Erythroblast (primary cell): ENCODE measurements at places on chromosomes 11 and 22.
A peak's percentile ranks its signal among the peaks of the same experiment; 100 is the strongest.

GRCh38 chr11:30774496-30775232 lies 188.5 kb upstream of the MPPED2 start:
- no peak for DNase-seq

GRCh38 chr11:86515297-86516094 lies 140.8 kb downstream of the CCDC81 start:
- DNase-seq, result no peak

DNA sequence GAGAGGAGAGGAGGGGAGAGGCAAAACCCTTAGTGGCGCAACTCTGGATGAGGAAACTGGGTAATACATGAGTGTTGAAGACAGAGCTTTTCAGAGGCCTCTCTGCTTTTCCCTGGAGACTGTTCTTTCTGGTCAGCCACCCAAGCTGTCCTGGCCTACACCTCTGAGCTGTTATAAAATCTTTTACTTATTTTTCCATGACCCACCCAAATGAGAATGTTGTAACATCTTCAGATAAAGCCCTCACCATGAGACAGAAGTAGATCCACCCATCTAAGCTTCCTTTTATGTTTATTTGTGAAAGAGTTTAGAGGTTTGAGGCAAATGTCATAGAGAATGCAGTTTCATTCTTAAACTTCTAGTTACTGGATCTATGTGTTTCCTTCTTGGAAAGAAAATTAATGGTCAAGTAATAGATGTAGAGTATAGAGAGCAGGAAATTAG lies 20.3 kb upstream of the APLP2 start:
- DNase-seq, result peak; percentile 33

- DNase-seq, result no peak
Measured at GRCh38 chr11:103608566-103608965, 427.9 kb upstream of the DDI1 start.

DNA sequence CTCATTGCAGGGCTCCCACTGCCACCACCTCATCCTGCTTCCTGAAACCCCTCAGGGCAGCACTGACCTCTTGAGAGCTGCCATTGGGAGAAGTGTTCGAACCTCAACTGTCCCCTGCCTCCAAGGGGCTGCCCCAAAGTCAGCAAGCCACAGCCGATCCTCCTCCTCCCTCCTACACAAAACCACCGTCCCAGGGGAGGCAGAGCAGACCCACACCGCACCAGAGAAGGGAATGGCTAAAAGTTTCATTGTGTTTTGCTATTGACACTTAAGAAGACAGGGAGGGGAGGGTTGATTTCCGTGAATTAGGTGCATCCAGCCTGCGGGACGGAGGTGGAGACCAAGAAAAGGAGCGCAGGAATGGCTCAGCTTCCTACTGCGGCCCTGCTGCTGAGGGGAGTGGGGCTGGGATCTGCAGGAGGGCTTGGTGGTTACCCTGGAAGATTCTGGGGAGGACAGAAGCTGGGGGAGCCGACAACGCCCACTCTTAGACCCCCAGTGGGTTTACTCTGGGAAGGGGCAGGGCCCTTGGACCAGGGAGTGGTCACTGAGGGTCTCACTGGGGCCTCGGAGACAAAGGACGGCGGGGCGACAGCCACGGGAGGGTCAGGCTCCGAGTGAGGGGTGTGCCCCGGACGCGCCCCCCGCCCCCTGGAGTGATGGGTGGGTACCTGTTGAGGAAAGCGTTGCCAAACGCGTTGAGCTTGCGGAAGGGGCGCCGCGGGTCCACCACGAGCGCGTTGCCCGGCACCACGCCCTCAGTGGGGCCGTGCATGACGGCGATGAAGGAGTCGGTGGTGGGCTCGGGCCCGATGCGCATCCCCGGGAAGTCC lies 815 bp downstream of the EHD1 start:
- peak; percentile 86 for DNase-seq

GRCh38 chr11:134668796-134669195 lies 256.8 kb upstream of the B3GAT1 start:
- no peak for DNase-seq

GRCh38 chr22:26692215-26692614 lies 34.8 kb downstream of the MIAT start:
- no peak for DNase-seq

DNA sequence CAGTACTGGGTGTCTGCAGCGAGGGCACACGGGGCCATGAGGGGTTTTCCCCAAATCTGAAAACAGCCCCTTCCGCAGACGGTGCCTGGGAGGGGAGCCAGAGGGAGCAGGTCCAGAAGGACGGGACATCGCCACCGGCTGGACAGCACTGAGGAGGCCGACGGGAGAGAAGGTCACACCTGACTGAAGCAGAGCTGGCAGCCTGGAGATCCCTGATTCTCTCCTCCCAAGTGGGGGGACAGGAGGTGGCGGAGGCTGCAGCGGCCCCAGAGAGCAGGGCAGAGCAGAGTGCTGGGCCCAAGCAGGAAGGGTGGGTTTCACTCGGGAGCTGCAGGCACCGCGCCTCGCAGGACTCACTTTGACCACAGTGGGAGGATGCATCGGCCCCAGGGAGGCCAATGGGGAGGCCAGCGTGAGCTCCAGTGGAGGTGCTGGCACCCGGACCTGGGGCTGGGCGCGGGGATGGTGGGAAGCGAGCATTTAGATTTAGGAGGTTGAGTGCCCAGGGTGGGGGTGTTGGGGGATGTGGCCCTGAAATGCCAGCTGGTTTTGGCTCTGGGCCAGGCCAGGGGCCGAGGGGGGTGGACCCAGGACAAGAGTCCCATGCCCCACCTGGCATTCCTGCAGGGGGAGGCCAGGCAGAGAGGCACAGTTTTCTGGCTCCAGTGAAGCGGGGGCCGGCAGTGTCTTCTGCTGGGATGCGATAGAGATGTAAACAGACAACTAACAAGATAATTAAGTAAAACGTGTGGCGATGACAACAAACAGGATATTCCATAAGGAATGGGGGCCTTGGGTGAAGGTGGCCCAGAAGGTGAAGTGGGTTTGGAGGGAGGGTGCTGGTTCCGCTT lies 92.3 kb upstream of the FGF3 start:
- no peak for DNase-seq

GRCh38 chr11:65810046-65810868 lies 23.4 kb downstream of the OVOL1 start:
- DNase-seq, result peak; percentile 24

GRCh38 chr22:48902001-48902869 lies 925.4 kb downstream of the BRD1 start:
- DNase-seq, result no peak

- no peak for DNase-seq
Measured at GRCh38 chr22:36808721-36809344, 8.0 kb downstream of the PVALB start.

DNA sequence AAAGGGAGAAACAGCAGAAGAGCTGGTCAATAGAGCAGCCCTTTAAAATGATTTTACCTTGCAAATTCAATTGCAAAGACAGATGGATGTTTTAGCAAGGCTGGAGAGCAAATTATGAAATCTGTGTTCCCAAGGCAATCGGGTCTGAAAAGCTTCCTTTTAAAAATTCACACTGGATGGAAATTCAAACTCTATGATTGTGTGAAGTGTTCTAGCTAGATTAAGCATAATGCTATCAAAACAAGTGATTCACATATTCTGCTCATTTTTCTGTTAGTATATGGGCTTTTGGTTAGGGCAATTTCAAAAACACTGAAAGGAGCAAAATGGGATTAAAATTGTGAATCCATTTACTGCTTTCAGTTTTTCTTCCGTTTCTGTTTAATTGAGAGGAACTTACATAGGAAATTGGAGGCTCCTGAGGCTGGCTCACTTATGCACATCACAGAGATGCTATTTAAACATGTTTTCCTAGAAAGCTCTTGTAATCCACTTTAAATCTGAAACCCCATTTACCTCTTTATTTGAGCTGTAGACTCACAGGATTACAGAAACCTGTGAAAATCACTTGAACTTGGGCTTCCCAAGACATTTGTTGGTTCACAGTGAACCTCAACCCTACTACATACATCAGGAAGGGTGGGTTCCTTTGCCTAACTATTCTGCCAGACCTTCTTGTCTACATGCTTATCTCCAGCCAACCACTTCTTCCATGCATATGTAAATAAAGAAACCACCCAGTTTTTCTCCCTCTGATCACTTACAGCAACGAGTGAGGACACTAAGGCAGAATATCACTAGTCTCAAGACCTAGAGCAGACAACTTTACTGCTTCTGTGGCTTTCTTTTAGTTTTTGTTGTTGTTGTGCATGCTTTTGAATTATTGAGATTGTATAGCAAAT lies 201.9 kb upstream of the PITPNB start:
- DNase-seq, result peak; percentile 44
